ENCODE measurements at places on chromosomes 7 and 10. TPM values are rescaled to one million over a fixed set of nuclear protein-coding genes. Genes with fewer than 3 reads are reported as not detected.

DEPP1 gene
- total RNA-seq: 1.7 TPM

GPR15LG gene
- total RNA-seq: not detected

MSS51 gene
- 1.4 TPM for total RNA-seq

ITGB8 gene
- 7.1 TPM for total RNA-seq

TMEM196 gene
- not detected for total RNA-seq

DNA sequence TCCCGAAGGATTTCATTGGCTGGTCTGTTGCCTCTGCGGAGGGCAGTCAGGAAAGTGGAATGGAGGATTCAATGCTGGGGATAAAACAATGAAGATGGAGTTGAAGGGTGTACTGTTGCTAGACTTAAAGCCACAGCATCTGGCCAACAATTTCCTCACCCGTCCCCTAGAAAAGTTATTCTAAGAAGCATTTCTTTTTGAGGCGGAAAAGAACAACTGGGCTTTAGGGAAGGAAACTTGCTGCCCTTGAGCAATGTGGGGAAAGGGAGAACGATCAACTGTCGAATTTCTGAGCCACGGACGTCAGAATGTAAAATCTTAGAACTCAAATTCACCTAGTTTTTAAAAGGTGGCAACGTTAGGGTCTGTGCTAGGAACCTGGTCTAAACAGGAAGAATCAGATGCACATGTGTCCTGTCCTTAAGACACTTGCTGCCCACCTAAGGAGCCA lies 664 bp downstream of the FMC1 start:
- no peak for DNase-seq
- peak overlapping the region; percentile 91 for H3K4me3 ChIP-seq
- H3K27ac ChIP-seq: peak overlapping the region; percentile 99
- no peaks in the 10 kb centered on the region for H3K4me1 ChIP-seq

TBX20 gene
- not detected for total RNA-seq

DNA sequence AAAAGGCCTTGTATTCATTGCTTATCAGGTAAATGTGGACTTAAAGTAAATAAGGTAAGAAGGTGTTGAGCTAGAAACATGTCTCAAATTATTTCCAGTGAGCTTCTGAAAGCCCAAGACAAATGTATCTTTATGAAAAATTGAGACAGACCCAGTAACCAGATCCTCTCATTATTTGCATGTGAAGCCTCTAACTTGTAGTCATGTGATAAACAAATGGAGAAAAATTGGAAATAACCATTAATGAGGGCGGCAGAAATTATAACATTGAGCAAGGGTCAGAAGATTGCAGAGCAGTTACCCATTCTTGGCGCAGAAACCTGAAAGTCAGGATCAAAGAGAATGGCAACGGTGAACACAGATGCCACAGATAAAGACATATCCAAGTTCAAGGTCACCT lies at the start of gene TAS2R40:
Gene TAS2R40 (plus strand): TSS at position 301 of the 400 bp plus-strand sequence. CDS start 42 bp downstream, at position 343.
- no peak for DNase-seq
- H3K4me1 ChIP-seq: no peaks in the 10 kb centered on the region
- no peaks in the 10 kb centered on the region for H3K27me3 ChIP-seq
- H3K27ac ChIP-seq: no peak within 1 kb of the TSS
- H3K4me3 ChIP-seq: no peak within 1 kb of the TSS

- no peak overlapping the region for H3K27ac ChIP-seq
- no peak overlapping the region for H3K4me3 ChIP-seq
- H3K27me3 ChIP-seq: no peaks in the 10 kb centered on the region
Measured at GRCh38 chr10:131000743-131001142, 310.8 kb downstream of the TCERG1L start.

ABCB4 gene
- total RNA-seq: 0.20 TPM

DNA sequence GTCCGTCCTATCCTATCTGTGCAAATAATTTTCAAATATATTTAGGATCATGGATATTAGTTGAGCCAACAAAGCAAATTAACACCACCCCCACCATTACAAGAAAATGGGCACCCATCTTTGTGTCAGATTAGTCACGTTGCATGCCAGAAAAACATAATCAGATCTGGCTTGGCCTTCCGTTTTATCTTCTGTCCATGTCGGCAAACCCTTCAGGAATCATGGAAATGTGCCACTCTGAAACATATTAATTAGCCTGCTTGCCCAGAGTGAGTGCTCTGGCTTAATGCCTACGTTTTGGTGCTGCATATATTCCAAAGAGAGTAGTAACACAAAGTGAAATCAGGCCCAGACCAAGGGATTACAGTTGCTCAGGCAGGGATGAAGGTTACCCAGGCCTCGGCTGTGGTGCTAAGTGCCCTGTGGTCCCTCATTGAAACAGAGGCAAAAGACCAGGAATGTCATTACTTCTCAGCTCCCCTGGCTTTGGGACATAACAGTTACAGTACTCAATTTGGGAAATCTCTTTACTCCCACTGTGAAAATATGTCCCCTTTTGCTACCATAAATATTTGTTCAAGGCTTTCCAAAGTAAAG lies 154.0 kb upstream of the LSM8 start:
- H3K36me3 ChIP-seq: no peaks in the 10 kb centered on the region
- no peak overlapping the region for H3K27ac ChIP-seq
- no peak overlapping the region for H3K4me3 ChIP-seq

ZNF22 gene
- 36.9 TPM for total RNA-seq

- H3K36me3 ChIP-seq: peaks cover 2% of the 10 kb centered on the region
- H3K27me3 ChIP-seq: no peaks in the 10 kb centered on the region
- H3K4me3 ChIP-seq: no peak overlapping the region
- no peaks in the 10 kb centered on the region for H3K4me1 ChIP-seq
- DNase-seq: no peak
- no peak overlapping the region for H3K27ac ChIP-seq
Measured at GRCh38 chr10:32692174-32692573, 246.2 kb downstream of the CCDC7 start.

- H3K36me3 ChIP-seq: no peaks in the 10 kb centered on the region
- H3K4me3 ChIP-seq: no peak overlapping the region
- no peak for DNase-seq
- no peaks in the 10 kb centered on the region for H3K27me3 ChIP-seq
Measured at GRCh38 chr7:128687131-128687530, 15.0 kb downstream of the GARIN1A start.

C10orf105 gene
- total RNA-seq: 0.26 TPM

- DNase-seq: no peak
- peaks cover 2% of the 10 kb centered on the region for H3K4me1 ChIP-seq
- H3K36me3 ChIP-seq: no peaks in the 10 kb centered on the region
- no peak overlapping the region for H3K27ac ChIP-seq
- H3K4me3 ChIP-seq: no peak overlapping the region
- H3K27me3 ChIP-seq: no peaks in the 10 kb centered on the region
Measured at GRCh38 chr10:86716466-86716865, 40.0 kb upstream of the BMPR1A start.

DNA sequence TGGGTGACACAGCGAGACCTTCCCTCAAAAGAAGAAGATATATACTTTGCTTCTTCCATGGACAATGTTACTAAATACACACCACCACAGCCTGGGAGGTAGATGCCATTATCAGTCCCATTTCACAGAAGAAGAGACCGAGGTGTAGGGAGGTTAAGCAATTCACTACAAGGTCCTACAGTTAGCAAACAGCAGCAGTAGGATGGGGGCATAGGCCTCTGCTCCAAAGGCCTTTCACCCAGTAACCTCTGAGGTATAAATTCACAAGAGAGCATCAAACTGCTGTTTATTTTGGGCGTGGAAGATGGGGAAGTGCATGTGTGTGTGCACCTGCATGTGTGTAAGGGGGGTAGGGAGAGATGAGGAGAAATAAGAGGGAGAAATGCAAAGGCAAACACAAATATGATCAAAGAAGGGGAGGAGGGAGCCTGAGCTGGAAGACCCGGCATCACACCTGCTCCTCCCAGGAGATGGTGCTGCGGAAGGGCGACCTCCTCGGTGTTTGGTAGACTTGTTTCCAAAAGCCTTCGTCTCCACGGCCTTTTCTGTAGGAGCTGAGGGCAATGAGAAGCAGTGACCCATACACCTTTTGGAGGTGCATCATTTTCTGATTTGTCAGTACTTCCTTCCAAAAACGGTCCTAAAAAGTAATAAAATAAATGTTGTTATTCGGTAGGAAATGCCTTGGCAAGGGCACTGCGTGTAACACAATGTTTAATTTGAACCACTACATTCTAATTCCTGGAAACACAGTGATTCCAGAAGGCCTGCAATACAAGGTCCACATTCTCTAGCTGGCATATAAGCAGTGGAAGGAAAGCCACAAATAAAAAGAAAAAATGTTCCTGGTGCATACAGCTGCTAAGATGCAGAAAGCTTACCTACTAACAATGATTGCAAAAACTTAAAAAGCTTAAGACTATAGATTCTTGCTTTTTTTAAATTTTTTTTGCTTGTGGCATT lies 25.9 kb upstream of the ACSL5 start:
- H3K4me3 ChIP-seq: no peak overlapping the region
- H3K4me1 ChIP-seq: no peaks in the 10 kb centered on the region
- H3K36me3 ChIP-seq: no peaks in the 10 kb centered on the region
- H3K27me3 ChIP-seq: no peaks in the 10 kb centered on the region
- H3K27ac ChIP-seq: no peak overlapping the region
- no peak for DNase-seq

DNA sequence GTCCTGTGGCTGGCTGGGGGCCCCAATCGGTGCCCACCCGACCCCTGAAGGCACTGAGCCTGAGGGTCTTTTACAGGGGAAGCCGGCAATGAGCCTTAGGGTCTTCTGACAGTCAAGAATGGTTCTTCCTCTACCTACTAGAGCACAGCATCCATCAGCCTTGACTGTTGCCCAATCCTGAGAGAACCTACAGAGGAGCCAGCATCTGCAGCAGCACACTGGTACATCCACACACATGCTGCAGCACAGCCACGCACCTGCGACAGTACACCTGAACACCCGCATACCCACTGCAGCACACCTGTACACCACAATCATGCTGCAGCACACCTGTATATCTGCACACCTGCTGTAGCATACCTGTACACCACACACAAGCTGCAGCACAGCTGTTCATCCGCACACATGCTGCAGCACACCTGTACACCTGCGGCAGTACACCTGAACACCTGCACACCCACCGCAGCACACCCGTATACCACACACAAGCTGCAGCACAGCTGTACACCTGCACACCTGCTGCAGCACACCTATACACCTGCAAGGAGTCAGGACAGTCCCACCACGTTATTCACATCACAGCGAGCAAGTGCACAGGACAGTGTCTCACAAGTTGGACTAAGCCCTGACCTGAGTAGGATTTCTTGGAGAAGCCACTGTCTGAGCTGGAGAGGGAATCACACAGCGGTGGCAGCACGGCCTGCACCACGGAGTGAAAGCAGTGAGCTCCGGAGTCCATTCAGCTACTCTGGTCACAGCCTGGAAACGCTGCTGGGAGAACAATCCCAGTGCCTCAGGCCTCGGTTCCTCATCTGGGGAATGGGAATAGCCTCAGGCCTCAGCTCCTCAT lies 56.4 kb downstream of the VIPR2 start:
- no peaks in the 10 kb centered on the region for H3K36me3 ChIP-seq
- no peaks in the 10 kb centered on the region for H3K27me3 ChIP-seq
- H3K4me3 ChIP-seq: no peak overlapping the region

GRCh38 chr10:102117391-102118159 lies 2.6 kb downstream of the LDB1 start:
- H3K36me3 ChIP-seq: no peaks in the 10 kb centered on the region
- peaks cover 24% of the 10 kb centered on the region for H3K4me1 ChIP-seq
- peak; percentile 77 for DNase-seq
- H3K27ac ChIP-seq: no peak overlapping the region
- no peaks in the 10 kb centered on the region for H3K27me3 ChIP-seq

DNA sequence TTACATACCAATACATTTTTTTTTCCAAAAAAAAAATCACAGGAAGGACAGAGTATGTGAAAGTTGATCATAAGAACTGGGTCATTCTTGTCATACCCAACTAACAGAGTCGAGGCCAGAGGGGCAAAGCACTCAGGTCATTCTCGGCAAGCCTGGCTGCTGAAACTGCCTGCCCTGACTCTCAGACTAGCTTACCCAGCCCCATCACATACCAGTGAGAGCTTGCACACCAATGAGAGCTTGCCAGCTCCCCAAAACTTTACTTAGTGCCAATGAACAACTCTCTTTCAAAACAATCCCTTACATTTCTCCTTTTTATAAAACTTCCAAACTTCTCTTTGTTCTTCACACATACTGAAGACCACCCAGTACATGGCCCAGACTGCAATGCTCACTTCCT lies 48.9 kb downstream of the VOPP1 start:
- H3K27ac ChIP-seq: no peak overlapping the region
- peaks cover 8% of the 10 kb centered on the region for H3K4me1 ChIP-seq
- no peaks in the 10 kb centered on the region for H3K27me3 ChIP-seq
- peaks cover 11% of the 10 kb centered on the region for H3K36me3 ChIP-seq

RSPH10B2 gene
- 0.39 TPM for total RNA-seq

DNA sequence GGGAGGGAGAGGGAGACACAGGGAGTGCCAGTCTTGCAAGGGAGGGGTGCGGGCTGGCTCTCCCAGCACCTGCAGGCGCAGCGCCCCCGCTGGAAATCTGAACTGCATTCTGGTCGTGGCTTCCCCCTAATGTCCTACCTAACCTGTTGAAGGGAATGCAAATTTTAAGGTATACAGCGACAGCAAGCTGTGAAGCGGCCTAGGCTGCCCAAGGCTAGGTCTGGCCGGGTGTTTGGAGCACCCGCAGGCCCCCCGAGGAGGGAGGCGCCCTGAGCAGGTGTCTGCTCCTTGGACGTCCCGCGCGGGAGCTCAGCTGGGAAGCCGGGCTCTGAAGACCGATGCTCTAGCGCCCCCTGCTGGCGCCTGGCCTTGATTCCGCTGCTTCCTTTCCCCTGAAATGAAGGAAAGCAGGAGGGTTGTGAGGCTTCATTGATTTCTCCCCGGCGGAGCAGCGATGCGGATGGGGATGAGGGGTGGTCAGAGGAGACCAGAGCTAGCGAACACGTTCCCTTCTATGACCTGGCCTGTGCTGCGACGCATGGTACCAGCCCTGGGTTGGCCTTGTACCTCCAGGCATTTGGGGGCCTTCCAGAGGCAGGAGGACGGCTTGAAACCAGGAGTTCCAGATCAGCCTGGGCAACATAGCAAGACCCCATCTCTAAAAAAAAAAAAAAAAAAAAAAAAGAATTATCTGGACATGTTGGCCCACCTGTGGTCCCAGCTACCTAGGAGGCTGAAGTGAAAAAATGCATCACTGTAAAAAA lies 601.3 kb downstream of the GALNT17 start:
- H3K4me1 ChIP-seq: no peaks in the 10 kb centered on the region
- no peak overlapping the region for H3K27ac ChIP-seq
- no peaks in the 10 kb centered on the region for H3K27me3 ChIP-seq
- H3K4me3 ChIP-seq: peak overlapping the region; percentile 53

NOBOX gene
- not detected for total RNA-seq

GRCh38 chr10:29869593-29869992 lies 189.8 kb downstream of the JCAD start:
- H3K27me3 ChIP-seq: no peaks in the 10 kb centered on the region
- no peak overlapping the region for H3K27ac ChIP-seq
- no peak overlapping the region for H3K4me3 ChIP-seq
- H3K4me1 ChIP-seq: no peaks in the 10 kb centered on the region
- no peak for DNase-seq

PRPS1L1 gene
- total RNA-seq: not detected
